ENCODE measurements at places on chromosomes 5 and 9.

DNA sequence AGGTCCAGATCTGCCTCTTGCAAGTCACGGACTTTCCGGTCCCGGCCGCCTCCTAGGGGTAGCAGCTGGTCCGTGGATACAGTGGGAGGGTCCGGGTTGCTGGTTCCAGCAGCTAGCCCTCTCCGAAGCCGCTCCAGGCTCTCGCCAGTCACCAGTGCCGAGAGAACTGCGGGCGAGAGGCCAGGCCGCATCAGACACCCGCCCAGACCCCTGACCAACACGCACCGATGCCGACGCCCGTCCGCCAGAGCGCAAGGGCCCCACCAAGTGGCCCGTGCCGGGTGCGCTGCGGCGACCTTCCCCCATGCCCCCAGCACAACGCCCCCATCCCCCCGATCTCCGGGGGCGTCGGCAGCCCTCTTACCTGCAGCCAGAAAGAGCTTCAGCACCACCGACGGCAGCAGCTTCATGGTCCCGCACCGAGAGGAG lies 470 bp downstream of the HBEGF start:
- DNase-seq: peak; percentile 70

GRCh38 chr9:7844242-7844641 lies 44.7 kb upstream of the DMAC1 start:
- DNase-seq: no peak

DNA sequence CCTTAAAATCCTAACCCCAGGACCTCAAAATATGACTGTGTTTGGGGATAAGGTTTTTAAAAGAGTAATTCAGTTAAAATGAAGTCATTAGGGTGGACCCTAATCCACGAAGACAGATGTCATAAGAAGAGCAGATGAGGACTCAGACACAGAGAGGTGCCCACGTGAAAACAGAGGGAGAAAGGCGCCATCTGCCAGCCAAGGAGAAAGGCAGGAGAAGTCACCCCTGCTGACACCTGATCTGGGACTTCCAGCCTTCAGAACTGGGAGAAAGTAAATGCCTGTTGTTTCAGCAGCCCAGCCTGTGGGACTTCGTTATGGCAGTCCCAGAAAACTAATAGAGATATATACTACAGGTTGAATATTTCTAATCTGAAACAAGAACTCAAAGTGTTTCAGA lies 67.4 kb downstream of the ROR2 start:
- DNase-seq: no peak

DNA sequence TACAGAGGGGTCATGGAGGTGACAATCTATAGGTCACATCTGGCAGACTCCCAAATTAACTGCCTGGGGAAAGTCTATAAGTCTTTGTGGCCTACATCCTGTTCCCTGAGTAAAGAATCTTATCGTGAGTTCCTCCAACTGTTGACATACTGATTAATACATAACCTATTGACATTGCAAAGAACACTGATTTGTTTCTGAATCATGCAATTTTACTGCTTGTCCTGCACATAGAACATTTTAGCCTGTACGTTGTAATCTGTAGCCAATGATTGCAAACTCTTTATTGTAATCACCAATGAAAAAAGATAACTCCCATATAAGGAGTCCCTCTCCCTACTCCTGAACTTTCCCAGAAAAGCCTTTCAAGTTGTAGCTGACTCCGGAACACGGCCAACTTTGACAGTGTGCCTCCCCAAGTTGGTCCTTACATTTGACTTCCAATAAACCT lies 18.8 kb upstream of the OR2K2 start:
- no peak for DNase-seq

DNA sequence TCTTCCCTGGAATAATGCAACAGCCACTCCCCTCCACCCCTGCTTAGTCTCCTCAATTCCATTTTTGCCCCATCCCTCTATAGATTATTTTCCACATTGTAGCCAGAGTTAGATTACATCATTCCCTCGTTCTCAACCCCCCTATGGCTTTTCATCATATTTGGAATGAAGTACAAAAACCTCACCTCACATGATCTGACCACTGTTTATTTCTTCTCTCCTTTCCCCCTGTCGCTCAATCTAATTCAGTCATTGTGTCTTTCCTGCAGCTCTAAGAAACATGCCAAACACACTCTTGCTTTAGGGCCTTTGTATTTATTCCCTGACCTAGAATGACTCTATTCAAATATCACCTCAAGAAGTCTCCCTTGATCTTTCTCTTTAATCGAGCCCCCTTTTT lies 22.6 kb upstream of the HK3 start:
- DNase-seq: no peak

DNA sequence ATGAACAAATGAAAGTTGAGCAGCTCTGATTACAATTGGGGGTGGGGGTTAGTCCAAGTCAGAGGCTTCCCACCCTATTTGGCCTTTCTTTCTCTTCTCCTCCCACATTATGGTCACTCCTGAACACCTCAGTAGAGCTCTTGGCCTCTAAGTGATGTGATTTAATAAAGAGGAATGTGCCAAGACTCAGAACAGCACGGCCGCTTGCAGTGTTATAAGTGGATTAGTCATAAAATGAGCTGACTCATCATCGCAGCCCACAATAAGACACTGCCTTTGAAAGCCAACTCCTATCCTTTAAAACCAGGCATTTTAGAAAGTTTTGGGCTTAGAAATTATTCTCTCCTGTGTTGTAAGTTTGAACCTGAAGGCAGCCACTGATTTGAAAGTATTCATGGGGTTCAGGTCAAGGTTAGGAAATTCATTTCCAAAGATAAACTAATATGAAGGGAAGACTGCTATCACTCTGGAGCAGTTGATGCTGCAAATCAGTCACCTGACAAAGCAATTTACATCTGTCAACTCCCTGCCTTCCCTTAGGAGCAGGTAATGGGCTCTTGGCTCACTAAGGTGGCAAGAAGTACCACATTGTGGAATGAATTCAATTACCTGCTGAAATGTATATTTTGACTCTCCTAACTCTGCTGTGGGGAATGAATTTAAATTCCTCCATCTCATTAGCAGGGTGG lies 283.6 kb upstream of the NMUR2 start:
- DNase-seq: no peak

DNA sequence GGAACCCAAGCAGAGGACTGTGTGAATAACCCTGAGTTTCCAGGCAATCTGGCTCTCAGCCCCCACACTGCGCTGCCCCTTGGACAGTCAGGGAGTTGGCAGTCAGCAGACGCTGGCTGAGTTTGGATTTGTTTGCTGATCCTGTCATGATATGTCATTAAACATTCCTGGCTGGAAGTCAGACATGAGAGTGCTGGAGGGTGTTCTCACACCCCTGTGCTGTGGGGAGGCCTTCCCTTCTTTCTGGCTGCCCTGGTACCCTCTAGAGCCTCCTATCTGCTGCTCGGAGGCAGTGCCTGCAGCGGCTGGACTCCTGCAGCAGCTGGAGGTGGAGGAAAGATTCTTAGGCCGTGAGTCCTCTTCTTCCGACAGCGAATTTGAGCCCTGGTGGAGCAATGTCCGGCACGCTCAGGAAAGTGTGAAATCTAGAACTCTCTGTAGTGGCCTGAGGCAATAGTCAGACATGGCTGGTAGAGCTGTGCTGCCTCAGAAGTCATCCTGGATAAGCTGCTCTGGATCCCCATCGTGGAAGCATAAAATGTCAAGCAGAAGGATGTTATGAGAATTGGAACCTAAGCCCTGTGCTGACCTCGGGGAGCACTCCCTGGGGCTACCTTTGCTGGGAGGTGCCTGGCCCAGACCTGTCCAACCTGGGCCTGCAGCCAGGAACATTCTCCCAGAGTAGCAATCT lies 72.0 kb downstream of the PDE8B start:
- no peak for DNase-seq

GRCh38 chr5:155064580-155064979 lies 51.0 kb downstream of the KIF4B start:
- no peak for DNase-seq

DNA sequence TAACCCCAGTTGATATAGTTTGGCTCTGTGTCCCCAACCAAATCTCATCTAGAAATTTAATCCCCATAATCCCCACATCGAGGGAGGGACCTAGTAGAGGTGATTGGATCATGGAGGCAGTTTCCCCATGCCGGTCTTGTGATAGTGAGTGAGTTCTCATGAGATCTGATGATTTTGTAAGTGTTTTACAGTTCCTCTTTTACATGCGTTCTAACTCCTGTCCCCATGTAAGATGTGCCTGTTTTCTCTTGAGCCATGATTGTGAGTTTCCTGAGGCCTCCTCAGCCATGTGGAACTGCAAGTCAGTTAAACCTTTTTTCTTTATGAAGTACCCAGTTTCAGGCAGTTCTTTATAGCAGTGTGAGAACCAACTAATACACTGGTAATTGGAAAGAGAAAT lies 73.6 kb downstream of the CDH12 start:
- DNase-seq: no peak

- DNase-seq: no peak
Measured at GRCh38 chr5:82808960-82809359, 268.2 kb downstream of the TMEM167A start.

DNA sequence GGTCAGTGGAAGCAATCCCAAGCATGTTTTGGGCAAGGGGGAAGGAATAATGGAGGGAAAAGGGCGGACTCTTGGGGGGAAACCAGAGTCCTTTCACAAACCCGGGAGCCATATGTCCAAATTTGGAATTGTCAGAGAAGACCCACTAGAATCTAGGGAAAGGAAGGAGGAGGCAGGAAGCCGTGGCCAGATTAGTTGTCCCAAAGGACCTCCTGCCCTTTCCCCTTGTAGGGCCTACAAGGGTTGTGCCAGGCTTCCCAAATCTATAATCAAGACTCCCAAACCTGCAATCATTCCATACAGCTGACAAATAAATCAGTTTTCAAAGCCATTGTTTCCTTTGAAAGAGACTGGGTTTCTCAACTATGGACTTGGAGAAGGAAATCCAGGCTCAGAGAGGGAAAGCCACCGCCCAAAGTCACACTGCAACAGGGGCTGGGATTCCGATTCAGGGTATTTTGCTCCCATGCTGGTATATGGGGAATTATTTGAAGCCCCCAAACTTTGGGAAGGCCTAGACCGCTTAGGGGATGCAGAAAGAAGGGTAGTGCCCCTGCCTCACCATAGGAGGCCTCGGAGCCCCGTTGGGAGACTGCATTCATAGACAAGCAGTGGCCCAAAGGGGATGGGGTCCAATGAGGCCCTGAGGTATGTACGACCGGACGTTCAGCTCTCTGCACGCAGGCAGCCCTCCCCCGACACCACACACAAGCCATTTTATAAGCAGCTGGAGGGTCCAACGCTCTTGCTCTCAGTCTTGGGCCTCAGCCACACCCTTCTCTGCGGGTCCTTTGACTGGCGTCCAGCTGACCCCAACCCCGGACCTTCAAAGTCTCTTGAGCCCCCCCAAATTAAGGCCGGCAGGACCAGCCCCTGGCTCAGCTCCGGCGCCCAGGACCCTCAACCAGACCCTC lies 815 bp downstream of the ANXA6 start:
- no peak for DNase-seq

GRCh38 chr5:68898951-68899471 lies 194.8 kb upstream of the SLC30A5 start:
- peak; percentile 35 for DNase-seq
